ENCODE measurements at places on chromosomes 3 and 15.

DNA sequence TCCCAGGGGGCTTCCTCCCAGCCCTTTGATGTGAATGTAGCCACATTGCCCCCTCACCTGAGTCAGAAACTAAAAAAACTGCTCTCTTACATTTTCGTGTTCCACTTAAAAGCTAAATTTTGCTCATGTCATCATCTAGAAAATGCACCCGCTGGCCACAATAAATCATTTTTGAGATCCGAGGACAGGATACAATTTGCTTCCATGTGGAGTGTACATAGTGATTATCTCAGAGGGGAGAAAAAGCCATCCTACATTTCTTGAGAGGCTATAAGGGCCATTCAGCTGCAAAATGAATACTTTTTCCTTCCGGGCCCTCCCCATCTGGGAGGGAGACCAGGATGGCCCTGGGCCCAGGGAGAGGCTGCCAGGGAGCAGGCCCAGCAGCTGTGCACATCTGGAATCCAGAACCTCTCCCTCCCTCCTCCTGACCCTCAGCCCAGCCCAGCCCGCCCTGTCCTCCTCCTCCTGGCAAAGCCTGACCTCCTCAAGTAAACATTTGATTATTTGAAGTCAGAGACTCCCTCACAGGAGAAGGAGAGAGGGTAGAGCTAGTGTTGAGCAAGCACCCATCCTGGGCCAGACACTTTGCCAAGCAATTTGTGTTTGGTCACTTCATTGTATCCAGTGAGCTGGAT, 59.1 kb downstream of the CORO2B start:
- DNase-seq: no peak

GRCh38 chr3:61264281-61264680, 13.0 kb upstream of the FHIT start:
- DNase-seq: no peak

DNA sequence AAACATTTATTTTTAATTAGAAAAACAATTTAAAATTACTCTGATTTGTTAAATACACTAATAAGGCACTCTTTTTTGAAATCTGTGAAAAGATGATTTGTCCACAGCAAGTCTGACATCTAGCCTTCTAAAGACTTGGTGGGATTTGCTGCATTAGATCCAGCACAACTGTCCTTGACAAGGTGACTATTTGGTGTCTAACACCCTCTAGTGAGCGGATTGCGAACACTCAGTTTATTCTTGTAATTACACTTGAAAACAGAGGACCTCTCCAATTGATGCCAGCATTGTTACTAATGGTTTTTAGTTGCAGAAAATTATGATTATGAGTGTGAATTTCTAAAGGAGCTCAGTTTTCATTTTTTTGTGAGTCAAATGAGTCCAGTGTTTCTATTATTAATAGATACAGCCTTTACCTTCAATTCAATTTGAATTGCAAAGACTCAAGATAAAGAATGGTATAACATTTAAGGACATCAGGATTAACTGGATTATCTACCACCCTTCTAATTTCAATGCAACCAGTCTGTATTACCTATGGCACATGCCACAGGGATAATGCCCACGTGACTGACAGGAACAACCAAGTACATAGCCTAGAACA, 29.7 kb upstream of the STRIT1 start:
- DNase-seq: peak; percentile 45

- DNase-seq: no peak
Observed at GRCh38 chr15:33131552-33132232, 62.8 kb downstream of the FMN1 start.

- peak; percentile 28 for DNase-seq
Observed at GRCh38 chr3:69384326-69384725, 1.6 kb downstream of the FRMD4B start.

DNA sequence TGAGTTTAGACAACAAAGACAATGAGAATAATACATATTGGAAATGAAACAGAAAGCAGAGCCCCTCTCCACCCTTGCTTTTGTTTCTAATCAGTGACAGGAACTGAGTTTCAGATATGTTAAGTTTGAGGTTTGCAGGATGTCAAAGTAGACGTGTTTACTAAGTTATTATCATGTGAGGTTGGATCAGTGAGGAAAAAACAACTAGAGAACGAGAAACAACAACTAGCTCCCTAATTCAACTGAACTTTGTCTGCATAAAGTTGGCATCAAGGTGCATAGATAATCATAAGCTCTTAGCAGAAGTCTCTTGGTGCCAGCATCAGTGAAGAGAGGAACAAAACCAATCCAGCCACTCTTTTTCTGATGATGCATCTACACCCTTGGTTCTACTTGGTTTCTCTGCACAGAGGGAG, 491.1 kb upstream of the NR2F2 start:
- DNase-seq: peak; percentile 8

- no peak for DNase-seq
Observed at GRCh38 chr15:51780636-51781035, 29.2 kb downstream of the TMOD2 start.

DNA sequence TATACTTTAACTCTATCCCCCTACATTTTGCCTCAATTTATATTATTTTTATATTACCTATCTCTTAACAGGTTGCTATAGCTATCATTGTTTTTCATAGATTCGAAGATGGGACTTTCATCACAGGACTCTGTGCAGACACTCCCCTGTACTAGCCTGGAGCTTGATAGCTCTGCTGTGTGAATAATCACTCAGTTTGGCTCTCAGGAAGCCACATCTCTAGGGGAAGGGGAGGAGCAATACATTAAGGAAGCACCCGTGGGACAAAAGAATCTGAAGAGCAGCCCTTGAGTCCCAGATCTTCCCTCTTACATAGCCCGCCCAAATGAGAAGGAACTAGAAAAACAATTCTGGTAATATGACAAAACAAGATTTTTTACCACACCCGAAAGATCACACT, 114.3 kb upstream of the FXR1 start:
- DNase-seq: no peak

GRCh38 chr3:186432189-186432588, 70.2 kb upstream of the DGKG start:
- peak; percentile 47 for DNase-seq

GRCh38 chr3:196272826-196273225, 14.7 kb downstream of the PCYT1A start:
- no peak for DNase-seq

- DNase-seq: no peak
Observed at GRCh38 chr15:51104512-51104911, 9.8 kb upstream of the TNFAIP8L3 start.

GRCh38 chr15:51077221-51078153, 17.2 kb downstream of the TNFAIP8L3 start:
- peak; percentile 84 for DNase-seq

GRCh38 chr15:45645026-45645980, 10.5 kb downstream of the SQOR start:
- DNase-seq: peak; percentile 27

DNA sequence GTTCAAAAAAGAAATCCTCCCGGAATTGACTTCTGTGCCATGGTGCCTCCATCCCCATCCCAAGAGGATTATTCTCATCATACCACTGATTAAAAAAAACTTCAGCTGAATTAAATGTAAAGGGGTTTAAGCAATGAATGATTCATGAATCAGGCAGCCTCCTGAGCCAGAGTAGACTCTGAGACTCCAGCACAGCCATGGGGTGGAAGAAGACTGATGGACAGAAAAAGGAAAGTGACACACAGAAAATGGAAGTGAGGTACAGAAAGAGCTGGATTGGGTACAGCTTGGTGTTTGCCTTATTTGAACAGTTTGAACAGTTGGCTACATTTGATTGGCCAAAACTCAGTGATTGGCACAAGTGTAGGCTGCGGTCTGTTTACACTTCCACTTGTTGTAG, 224.8 kb upstream of the ATP10A start:
- no peak for DNase-seq

All from GM13977 (cell line).